NCI-H2227 treated with DMSO at 0.1 percent for 48 hours (cell line): ENCODE measurements at places on chromosomes 16 and 17.

DNA sequence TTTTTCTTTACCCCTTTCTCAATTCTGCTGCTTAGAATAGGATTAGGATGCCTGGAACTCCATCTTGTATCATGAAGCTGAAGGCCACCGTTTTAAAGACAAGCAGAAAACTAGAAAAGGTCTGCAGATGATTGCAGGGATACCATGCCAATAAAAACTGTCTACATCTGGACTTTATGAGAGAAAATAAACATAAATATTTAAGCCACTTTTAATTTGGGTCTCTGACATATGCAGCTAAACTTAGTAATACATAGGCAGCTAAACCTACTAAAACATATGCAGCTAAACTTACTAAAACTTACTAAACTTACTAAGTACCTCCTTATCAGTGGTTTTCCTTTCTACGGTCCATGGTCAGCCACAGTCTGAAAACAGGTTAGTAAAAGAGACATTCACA, 48.4 kb downstream of the FBXL20 start:
- no peak for DNase-seq

DNA sequence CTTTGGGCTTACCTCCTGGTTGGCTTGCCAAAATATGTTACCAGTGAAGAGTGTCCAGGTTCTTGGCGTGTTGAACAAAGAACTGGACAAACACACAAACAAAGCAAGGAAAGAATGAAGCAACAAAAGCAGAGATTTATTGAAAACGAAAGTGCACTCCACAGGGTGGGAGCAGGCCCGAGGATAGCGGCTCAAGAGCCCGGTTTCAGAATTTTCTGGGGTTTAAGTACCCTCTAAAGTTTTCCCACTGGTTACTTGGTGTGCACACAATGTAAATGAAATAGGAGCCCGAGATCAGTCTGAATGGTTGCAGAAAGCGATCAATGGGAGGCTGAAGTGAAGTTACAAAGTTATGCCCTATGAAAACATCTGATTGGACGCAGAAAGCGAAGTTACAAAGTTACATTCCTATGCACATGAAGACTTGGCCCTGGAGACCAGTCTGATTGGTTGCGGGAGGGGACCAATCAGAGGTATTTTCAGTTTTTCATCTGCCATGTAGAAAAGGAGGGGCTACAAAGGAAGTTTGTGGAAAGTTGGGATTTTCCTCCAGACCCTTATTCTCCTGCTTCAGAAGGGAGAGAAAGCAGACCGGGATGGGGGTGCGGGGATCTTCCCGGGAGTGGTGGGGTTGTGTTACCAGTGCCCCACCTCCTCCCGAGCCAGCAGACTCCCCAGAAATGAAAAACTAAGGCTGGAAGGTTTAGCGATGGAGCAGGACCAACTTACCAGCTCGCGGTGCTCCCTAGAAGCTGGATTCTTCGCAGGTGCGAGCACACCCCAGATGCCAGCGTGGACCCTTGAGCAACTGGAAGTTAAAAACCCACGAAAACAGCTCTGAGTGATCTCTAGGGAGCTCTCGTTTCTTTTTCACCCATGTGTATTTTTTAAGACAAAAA, at the start of gene SLFN12:
TSS of gene SLFN12 (minus strand) at position 325 of the 899 bp plus-strand sequence. CDS start 9,472 bp downstream, outside the sequence.
- no peak for DNase-seq

- DNase-seq, result no peak
Measured at GRCh38 chr16:13833515-13833914, 86.4 kb upstream of the ERCC4 start.

- DNase-seq, result no peak
Measured at GRCh38 chr17:8753976-8754440, 4.3 kb downstream of the SPDYE4 start.

- no peak for DNase-seq
Measured at GRCh38 chr17:27888067-27888466, 5.1 kb downstream of the LYRM9 start.

DNA sequence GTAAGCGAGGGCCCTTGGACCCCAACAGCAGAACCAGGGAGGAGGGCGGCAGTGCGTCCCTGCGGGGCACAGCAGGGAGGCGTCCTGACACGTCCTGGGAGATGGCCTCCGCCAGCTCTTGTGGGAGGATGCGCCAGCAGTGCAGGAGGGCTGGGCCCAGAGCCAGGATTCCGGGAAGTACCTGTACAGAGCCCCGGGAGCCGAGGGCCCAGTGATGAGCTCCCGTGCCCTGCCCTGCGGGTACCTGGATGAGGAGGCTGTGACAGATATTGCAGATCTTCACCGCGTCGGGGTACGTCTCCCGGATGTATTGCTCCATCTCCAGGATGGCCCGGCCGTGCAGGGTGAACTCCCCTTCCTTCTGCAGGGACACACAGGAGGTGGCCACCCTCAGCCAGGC, 23.1 kb downstream of the KDM8 start:
- DNase-seq, result no peak

DNA sequence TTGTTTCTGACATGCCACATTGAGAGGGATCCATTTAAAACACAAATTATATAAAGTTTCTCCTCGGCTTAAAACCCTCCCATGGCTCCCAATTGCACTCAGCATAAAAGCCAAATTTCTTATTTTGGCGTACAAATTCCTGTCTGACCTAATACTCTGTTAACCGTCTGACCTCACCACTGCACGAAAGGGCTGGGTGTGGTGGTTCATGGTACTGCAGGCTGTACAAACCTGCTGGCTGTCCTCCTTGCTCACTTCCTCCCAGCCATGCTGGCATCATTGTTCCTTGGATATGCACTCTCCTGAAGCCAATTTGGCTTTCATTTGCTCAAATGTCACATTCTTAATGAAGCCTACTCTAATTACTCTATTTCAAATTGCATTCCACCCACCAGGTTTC, 301.6 kb upstream of the C16orf82 start:
- no peak for DNase-seq

GRCh38 chr16:29994600-29995323, 655 bp downstream of the HIRIP3 start:
- no peak for DNase-seq

DNA sequence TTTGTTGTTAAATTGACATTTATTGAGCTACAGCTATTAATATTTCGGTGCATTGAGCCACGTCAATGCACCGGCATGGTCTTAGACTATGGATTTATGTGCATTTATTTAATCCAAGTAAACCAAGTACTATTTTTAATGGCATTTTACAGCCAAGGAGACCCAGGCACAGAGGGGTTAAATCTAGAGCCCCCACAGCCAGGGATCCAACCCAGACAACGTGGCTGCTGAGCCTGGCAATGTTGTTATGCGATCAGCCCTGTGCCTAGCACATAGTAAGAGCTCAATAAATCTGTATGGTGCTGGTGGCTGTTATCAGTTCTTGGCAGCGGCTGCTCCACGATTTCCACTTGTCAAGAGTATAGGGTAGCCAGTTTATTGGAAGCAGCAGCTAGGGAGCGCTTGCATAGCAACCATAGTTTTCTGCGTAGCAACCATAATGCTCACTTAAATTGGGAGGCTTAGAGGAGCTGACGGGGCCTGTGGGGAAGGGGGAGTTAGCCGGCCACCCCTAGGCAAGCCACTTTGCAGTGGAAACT, 541 bp upstream of the RBBP6 start:
- no peak for DNase-seq

DNA sequence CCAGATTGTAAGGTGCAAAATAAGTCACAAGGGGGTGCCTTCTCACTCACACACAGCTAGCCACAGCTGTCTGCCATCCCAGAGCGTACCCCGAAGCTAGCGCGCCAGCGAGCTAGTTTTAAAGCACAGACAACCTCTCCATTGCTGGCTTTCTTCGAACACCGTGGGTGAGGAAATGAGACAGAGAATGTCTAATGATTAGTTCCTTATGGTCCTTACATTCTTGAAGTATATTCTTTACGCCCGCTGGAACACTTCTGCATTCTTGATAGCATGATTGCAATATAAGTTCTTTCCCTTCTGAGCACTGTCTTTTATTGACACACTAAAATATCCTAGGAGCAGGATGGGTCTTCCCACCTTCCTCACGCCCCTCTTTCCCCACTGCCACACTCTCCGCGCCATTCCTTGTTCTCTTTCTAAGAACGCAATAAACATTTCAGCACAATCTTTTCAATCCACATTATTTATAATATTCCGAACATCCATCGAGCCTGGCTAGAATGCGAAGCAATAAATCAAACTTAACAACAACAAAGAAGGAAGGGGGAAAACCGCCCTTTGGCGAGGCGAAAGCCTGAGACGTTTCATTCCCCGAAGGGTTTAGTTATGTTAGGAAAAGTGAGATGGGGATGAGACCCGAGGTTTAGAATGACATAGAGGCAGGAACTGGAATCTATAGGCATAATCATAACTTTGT, 251.3 kb downstream of the NTN1 start:
- DNase-seq, result no peak

DNA sequence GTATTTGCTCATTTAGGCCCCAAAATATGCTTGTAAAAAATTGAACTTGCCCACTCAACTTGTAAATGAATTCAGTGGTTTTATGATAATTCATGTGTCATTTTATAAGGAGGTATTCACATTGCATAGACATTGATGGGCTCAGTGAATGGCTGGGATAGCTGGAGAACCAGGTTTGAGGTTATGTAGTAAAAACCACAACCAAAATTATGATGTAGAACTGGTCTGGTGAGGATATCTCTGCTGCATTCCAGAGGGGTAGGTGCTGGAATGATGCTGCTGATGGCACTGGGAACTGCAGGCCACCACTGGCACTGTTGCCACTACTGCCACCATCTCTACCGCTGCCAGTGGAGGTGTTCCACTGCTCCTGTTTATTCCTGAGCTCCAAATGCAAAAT, 21.5 kb upstream of the RABEP1 start:
- no peak for DNase-seq

DNA sequence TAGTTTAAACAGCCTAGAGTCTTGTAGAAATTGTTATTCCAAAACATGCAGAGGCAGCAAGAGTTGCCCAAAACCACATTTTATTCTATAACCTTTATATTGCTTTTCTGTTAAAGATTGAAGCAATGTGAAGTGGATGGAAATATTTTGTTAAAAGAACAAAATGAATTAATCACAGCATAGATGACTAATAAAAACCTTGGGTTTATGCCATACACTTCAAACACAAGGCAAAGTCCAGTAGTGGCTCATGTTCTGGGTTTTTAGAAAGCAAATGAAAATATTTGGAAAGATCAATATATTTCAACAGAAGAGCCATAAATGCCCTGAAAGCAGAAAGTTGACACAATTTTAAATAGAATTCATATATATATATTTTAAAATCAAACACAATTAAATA, 36.7 kb upstream of the ULK2 start:
- no peak for DNase-seq

- DNase-seq, result no peak
Measured at GRCh38 chr16:31036691-31037090, 3.3 kb downstream of the STX4 start.

DNA sequence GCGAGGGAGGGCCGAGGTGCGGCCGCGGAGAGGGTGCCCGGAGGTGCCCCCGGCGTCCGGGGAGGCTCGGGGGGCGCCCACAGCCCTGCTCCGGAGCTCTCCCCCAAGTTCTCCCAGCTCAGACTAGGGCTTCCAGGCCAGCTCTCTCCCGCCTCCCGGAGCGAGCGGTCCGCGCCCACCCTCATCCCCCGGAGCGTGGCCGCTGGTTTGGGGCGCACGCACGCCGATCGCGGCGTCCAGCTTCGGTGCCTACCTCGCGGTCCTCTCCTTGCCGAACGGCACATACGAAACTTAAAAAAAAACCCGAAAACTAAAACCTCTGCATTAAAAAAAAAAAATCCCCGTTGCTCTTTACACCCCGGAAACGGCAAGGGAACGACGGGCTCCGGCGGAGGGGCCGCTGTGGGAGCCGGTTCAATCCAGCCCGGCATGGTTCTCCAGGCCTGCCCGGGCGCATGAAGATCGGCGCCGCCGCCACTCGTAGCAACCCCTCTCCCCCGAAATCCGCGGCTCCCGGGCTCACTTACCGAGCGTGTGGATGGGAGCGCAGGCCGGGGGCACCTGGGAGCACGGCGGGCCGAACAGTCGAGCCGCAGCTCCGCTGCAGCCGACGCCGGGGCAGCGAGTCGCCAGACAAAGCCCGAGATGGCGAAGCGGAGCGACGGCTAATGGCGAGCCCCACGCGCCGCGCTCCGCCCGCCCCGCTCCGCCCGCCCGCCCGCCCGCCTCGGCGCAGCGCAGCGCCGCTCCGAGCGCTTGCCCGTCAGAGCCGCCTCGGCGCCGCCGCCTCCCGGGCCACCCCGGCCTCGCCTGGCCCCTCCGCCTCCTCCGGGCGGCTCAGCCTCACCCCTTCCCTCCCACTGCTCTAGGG, 973 bp upstream of the UBTF start:
- DNase-seq, result no peak

DNA sequence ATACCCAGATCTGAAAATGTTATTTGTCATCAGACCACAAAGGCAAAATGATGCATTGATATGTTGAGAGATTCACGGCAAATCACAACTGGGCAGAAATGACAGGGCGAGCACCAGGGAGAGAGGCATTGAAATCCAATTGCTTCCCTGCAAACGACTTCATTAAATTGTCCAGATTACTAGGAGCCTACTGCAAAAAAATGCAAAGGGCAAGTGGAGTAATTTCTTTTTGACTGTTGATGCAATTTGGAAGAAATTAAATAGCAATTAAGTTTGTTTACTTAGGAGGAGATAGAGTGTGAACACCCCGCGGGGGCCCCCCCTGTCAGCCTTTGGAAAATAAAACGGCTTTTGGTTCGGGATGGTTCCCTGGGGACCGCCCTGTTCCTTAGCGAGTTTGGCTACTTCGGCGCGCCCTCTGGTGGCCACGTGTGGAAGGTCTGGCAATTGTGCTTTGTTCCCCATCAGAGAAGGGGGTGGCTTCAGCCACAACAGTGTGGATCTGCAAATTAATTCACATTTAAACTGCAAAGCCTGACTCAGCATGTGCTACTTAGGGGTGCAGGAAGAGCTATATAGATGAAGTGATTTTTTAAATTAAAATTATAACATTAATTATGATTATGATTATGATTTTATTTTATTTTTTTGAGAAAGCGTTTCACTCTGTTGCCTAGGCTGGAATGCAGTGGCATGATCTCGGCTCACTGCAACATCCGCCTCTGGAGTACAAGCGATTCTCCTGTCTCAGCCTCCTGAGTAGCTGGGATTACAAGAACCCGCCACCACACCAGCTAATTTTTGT, 14.5 kb upstream of the TMC7 start:
- peak; percentile 90 for DNase-seq

DNA sequence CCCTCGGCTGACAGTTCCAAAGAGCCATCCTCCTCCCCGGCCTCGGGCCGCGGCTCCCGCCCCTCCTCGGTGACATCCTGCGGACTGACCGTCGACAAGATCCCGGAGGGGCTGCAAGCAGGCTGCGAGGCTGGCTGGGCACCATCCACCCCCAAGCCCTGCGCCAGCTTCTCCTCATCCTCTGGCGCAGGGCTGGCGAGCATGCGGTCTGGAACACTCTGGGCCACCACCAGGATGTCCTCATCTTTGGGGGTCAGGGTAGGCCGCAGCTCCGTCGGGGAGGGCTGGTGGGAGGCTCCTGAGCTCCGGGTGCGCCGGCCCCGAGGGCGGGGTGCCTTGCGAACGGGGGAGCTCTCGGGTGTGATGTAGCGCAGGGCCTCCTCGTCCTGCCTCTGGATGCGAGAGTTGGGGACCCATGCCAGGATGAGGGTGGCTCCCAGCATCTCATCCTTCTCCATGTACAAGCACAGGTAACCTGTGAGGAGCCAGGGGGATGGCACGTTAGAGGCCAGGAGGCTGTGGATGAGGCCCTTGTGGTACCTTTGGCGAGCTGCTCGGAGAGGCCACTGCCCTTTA, 25.3 kb downstream of the TBC1D16 start:
- DNase-seq, result no peak
